Right lobe of liver (tissue), 6 donors: ENCODE measurements at places on chromosomes 6 and 20.

DNA sequence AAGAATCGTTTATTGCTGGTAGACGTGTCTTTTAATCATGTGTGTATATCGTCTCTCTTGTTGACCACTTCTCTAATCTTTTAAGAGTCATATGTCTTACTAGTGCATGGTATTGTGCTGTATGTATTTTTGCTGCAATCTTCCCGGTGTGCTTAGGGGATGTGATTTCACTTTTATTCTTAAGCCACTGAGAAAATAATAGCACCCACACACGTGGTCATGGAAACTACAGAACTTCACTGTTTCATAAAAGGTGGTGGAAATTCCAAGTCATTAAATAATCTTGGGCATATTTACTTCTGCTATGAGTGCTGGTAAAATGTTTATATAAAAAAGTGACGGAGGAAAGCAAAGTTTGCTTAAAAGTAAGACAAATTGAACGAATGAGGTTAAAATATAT is 3.0 kb upstream of the CDYL start:
- H3K36me3 ChIP-seq: no peaks in the 10 kb centered on the region
- H3K27ac ChIP-seq: no peak overlapping the region

DNA sequence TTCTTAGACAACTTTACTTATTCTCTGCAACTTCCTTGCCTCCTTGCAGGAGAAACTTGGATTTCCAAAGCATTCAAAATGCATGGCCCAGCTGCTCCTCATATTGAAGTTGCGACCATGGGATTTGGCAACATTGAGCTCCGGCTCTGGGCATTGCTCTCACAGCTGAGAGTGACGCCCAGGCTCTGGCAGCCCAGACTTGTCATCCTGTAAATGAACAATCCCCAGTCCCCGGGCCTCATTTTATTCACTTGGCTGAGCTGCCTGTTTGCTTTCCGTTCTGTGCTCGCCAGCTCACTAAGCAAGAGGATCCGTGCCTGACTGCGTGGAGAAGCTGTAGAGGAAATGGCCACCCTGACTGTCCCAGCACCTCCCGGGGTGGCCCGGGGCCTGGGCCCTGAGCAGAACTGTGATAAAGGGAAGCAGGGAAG is 119.5 kb upstream of the CD93 start:
- no peak overlapping the region for H3K27ac ChIP-seq
- no peak overlapping the region for H3K4me3 ChIP-seq

DNA sequence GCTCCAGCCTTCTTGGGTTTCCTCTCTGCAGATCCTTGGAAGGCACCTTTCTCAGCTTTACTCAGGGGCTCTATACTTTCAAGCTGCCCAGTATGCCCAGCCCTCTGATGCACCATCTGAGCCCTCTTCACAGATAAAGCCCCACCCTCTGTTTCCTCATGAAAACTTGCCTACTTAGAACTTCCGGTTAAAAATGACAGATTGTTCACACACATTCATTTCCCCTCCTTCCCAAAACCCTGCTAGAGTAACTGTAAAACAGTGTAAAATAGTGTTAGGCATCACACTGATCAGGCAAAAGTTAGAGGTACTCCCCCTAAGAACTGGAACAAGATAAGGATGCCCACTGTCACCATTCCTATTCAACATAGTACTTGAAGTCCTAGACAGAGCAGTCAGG is 14.0 kb upstream of the GCM1 start:
- no peak overlapping the region for H3K4me3 ChIP-seq
- H3K27me3 ChIP-seq: no peaks in the 10 kb centered on the region
- DNase-seq: no peak
- H3K27ac ChIP-seq: no peak overlapping the region
- no peaks in the 10 kb centered on the region for H3K36me3 ChIP-seq
- H3K4me1 ChIP-seq: no peaks in the 10 kb centered on the region

- no peaks in the 10 kb centered on the region for H3K4me1 ChIP-seq
- no peak overlapping the region for H3K27ac ChIP-seq
- no peaks in the 10 kb centered on the region for H3K27me3 ChIP-seq
- H3K4me3 ChIP-seq: no peak overlapping the region
- DNase-seq: no peak
These were observed 123.4 kb downstream of the FLRT3 start for GRCh38 chr20:14214046-14214445.

- H3K36me3 ChIP-seq: no peaks in the 10 kb centered on the region
- no peak overlapping the region for H3K4me3 ChIP-seq
- DNase-seq: no peak
These were observed 203.7 kb downstream of the TBX18 start for GRCh38 chr6:84560436-84561390.

DNA sequence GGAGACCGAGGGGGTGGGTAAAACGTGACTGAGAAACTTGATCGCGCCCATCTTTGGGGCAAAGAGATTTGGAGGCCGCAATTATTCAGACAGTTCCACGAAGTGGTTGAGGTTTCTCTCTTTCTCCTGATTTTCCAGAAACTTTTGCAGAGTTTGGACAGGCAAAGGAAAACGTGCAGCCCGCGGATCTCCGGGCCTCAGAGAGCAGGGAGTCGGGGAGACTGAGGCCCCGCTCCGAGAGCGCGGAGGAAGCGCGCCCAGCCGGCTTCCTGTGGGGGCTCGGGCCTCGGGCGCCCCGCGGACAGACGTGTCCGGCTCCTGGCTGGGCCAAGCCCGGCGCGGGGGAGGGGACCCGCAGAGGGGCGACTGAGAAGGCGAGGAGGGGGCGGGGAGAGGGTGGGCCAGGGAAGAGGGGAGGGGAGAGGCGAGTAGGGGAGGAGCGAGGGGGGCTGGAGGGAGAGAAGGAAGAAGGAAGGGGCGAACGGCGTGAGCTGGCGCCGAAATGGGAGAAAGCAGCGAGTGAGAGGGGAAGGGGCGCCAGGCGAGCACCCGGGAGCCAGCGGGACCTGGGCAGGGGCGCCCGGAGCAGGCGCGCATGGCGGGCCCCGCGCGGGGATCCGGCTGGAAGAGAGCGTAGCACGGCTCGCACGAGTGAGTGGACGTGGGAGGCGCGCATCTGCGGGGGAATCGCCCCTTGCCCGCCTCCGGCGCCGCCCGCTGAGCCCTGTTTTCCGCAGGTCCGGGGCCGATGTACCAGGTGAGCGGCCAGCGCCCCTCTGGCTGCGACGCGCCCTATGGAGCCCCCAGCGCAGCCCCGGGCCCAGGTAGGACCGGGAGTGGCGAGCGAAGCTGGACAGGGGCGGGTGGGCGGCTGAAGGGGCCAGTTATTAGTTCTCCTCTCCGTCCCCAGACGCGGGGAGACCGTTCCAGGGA is at the start of gene MDFI:
TSS of gene MDFI (plus strand) at position 467 of the 933 bp plus-strand sequence. CDS start at position 749, 282 bp downstream.
- DNase-seq: no peak
- peak within 1 kb of the TSS; percentile 9 for H3K4me3 ChIP-seq
- no peaks in the 10 kb centered on the region for H3K36me3 ChIP-seq
- H3K27ac ChIP-seq: no peak within 1 kb of the TSS
- peaks cover 9% of the 10 kb centered on the region for H3K4me1 ChIP-seq

GRCh38 chr20:47540443-47541354 is 39.0 kb downstream of the NCOA3 start:
- no peak overlapping the region for H3K4me3 ChIP-seq
- H3K27me3 ChIP-seq: no peaks in the 10 kb centered on the region
- peaks cover 15% of the 10 kb centered on the region for H3K4me1 ChIP-seq
- no peaks in the 10 kb centered on the region for H3K36me3 ChIP-seq
- no peak overlapping the region for H3K27ac ChIP-seq
- no peak for DNase-seq

DNA sequence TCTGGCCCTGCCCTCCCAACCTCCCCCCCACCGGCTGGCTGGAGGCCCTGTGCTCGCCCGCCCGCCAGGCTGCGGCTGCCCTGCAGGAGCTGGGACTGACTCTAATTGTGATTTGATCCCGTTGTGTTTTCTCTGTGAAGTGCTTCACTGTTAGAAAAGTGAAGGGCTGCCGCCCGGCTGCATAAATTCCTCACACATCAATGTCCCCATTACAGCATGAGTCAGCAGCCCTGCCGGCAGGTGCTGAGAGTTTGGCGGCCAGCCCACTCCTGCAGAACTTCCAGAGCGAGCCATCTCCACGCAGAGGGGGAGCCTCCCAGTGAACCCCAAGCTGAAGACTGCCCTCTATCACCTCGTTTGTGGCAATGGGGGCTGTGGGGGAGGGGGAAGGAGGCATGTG is 137.9 kb downstream of the DLL1 start:
- peak; percentile 71 for DNase-seq
- no peaks in the 10 kb centered on the region for H3K36me3 ChIP-seq
- no peaks in the 10 kb centered on the region for H3K27me3 ChIP-seq
- H3K4me3 ChIP-seq: no peak overlapping the region

- no peaks in the 10 kb centered on the region for H3K36me3 ChIP-seq
- no peak for DNase-seq
- H3K27me3 ChIP-seq: no peaks in the 10 kb centered on the region
- H3K4me3 ChIP-seq: no peak overlapping the region
- H3K27ac ChIP-seq: no peak overlapping the region
- H3K4me1 ChIP-seq: peaks cover 5% of the 10 kb centered on the region
These were observed 59.7 kb downstream of the RBM38 start for GRCh38 chr20:57450931-57451330.

DNA sequence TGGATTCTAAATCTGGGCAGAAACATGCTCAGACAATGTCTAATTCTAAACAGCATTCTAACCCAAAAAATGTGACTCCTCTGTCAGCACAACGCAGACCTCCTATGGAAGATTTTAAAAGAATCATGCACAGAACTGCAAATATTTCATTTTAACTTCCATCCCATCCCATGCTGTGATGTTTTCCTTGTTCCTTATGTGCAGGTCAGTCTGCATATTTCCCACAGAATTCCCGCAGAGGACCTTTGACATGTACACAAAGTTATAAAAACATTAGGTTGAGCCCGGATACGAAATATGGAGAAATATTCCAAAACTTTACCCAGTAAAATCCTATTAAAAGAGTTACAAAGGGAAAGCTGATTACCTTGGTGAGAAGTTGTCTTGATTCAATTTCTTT is 467.1 kb upstream of the EPHA7 start:
- H3K27me3 ChIP-seq: no peaks in the 10 kb centered on the region
- no peaks in the 10 kb centered on the region for H3K36me3 ChIP-seq
- DNase-seq: no peak

GRCh38 chr6:30759575-30760239 is 15.4 kb upstream of the IER3 start:
- DNase-seq: no peak
- H3K4me1 ChIP-seq: no peaks in the 10 kb centered on the region
- no peak overlapping the region for H3K27ac ChIP-seq
- H3K27me3 ChIP-seq: no peaks in the 10 kb centered on the region

GRCh38 chr6:37784585-37784967 is 35.0 kb upstream of the ZFAND3 start:
- H3K4me1 ChIP-seq: no peaks in the 10 kb centered on the region
- no peaks in the 10 kb centered on the region for H3K27me3 ChIP-seq
- no peak for DNase-seq
- no peak overlapping the region for H3K27ac ChIP-seq
- peak overlapping the region; percentile 51 for H3K4me3 ChIP-seq

DNA sequence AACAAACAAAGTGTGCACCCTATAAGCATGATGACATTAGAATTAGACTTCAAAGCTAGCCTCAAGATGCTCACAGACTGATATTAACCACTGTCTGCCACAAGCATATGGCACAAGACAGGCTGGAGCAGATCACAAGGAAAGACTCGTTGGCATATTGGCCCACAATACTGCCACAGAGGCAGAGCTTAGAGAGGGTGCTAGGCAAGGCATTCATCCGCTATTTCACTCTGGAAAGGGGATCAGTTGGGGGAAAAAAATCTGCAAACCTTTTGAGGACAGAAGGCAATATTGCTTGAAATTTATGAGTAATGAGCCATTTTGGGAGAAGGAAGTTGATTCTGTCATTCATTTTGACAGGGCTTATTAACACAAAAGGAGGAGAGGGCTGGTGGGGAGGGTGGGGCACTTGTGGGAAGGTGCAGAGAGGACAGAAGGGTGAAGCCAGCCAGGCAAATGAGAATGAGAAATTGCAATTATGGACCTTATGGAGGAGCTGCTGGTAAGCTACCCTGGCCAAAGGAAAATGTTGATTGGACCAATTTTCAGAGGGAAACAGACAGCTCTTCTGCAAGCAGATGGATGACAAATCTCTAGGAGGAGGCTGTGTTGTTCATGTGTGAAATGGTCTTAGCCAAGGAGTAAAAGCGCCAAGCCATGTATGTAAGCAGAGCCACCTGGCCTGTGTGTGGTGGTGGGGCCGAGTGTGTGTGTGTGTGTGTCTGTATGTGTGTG is 187.7 kb downstream of the GMPR start:
- no peak overlapping the region for H3K27ac ChIP-seq
- H3K4me1 ChIP-seq: no peaks in the 10 kb centered on the region
- no peak overlapping the region for H3K4me3 ChIP-seq
- DNase-seq: no peak
- no peaks in the 10 kb centered on the region for H3K36me3 ChIP-seq

DNA sequence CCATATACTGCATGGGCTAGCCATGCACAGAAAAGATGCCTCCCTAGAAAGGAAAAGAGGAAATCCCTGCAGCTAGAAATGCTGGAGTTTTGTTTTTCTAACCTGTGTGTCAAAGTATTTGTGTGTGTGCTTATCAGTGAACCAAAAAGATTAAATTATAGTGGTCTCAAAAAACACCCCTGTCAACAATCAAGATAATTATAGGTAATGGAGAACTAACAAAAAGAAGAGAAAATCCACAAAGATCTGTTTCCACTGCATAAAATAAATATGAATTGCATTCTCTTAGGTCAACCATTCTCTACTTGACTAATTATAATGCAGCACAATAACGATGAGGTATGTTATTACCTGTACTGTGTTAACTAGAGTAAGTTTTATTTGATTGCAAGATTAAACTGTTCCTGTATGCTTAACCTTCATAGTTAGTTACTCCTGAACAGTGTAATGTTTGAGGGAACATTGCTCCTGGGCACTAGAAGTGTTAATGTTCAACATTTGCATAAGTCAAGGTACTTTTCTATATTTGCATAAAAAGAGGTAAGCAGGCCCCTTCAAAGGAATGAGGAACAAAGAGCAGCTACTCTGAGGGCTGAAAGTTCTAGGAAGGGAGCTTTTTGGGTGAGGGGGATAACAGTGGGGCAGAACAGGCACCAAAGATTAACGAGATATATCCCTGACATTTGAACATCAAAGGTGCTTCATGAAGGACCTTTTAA is 212.1 kb downstream of the BTBD9 start:
- H3K4me3 ChIP-seq: no peak overlapping the region
- H3K36me3 ChIP-seq: no peaks in the 10 kb centered on the region
- no peaks in the 10 kb centered on the region for H3K4me1 ChIP-seq
- DNase-seq: no peak
- no peak overlapping the region for H3K27ac ChIP-seq

GRCh38 chr6:119643876-119644275 is 294.3 kb upstream of the MAN1A1 start:
- no peak overlapping the region for H3K27ac ChIP-seq
- H3K27me3 ChIP-seq: no peaks in the 10 kb centered on the region
- H3K36me3 ChIP-seq: no peaks in the 10 kb centered on the region
- no peak overlapping the region for H3K4me3 ChIP-seq
- H3K4me1 ChIP-seq: no peaks in the 10 kb centered on the region

- H3K4me3 ChIP-seq: no peak overlapping the region
- no peak for DNase-seq
- no peaks in the 10 kb centered on the region for H3K36me3 ChIP-seq
- no peak overlapping the region for H3K27ac ChIP-seq
These were observed 276.3 kb downstream of the BCKDHB start for GRCh38 chr6:80382811-80383210.
